ENCODE measurements at places on chromosomes 3 and 15.

GRCh38 chr3:186383026-186383993 lies 21.3 kb upstream of the DGKG start:
- no peak for DNase-seq

DNA sequence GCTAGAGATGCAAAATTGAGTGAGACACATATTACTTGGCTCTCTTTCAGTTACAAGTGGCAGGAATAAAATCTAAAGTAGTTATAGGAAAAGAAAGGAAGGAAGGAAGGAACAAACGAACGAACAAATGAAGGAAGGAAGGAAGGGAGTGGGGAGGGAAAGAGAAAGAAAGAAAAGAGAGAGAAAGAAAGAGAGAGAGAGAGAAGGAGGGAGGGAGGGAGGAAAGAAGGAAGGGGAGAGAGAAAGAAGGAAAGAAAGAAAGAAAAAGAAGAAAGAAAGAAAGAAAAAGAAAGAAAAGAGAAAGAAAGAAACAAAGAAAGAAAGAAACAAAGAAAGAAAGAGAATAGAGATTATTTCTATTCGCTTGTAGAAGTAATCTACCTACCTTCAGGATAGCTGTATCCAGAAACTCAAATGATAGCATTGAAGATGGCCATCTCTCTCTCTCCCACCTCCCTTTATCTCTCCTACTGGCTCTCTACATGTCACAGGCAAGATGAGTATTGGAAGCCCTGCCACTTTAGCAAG lies 229.7 kb upstream of the TLE3 start:
- no peak for DNase-seq

- peak; percentile 37 for DNase-seq
Observed at GRCh38 chr15:72117486-72118016, 399 bp downstream of the MYO9A start.

GRCh38 chr15:46312133-46312740 lies 677.4 kb downstream of the SQOR start:
- peak; percentile 14 for DNase-seq

DNA sequence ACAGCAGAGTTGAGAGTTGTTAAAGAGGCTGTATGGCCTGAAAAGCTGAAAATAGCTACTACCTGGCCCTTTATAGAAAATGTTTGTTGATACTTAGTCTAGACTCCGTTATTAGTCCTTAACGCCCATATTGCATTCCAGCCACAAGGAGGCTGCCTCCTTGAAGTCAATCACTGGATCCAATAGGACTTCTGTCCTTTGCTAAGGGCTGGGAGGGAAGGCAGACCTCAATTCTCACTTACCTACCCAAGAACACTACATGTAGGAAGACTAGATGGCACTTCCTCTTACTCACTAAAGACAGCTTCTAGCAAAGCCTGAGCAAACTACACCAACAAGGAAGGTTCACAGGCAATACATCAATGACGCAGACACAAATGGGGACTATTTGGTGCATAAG lies 139.5 kb upstream of the HACD2 start:
- DNase-seq = no peak

DNA sequence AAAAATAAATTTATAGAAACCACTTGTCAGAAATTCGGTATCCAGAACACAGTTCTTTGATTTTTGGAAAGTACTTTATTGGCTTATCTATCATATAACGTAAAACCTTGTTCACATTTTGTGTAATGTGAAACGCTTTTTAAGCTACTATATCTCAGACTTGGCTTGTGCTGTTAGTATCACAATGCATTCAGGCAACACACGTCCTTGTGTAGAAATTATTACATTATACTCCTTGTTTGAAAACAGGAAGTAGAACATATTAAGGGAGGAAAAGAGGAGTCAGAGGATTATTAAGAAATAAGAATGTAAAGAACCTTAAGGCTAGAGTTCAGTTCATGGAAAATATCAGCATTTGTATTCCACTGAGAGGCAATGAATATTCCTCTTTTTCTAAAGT lies 1.6 kb downstream of the DNAJC13 start:
- DNase-seq = no peak

- DNase-seq = no peak
Observed at GRCh38 chr15:48888191-48888590, 10.3 kb downstream of the EID1 start.

GRCh38 chr15:51814606-51815005 lies 14.8 kb upstream of the TMOD3 start:
- no peak for DNase-seq

GRCh38 chr3:16119887-16120286 lies 54.6 kb upstream of the GALNT15 start:
- DNase-seq = no peak

DNA sequence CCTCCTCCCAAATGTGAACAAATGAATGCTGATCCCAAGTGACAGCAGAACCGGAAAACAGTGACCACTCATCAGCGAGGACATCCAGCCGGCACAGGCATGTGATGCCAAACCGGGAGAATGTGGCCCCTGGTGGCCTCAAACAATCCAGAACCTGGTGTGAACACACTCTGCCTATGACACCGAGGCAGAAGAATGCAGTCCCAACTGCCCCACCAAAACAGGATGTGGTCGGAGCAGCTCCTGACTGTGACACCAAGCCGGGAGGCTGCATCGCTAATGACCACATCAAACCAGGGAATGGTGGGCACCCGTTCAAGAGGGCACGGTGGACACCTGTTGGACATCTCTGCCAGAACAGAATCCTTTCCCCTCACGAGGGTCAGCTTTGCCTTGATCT lies 15.4 kb downstream of the SCN5A start:
- no peak for DNase-seq

- peak; percentile 43 for DNase-seq
Observed at GRCh38 chr3:46947981-46948791, 28.4 kb downstream of the CCDC12 start.

GRCh38 chr3:46316206-46316605 lies 37.7 kb upstream of the CCR2 start:
- DNase-seq = no peak

DNA sequence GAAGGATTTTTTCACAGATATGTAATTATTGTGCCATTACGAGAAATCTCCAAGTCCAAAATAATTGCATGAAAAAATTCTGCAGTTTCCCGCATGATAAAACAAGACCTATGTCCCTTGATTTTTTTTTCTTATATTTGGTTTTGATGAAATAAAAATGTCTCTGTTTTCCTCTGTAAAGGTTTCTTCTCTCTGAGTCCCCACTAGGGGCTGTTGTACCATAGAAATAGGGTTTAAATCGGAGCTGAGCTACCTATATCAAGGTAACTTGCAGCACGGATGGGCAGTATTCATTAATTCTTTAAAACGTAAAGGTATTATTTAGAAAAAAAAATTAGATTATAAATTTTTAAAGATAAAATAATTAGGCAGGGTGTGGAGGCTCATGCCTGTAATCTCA lies 66.6 kb upstream of the IGF1R start:
- no peak for DNase-seq

- DNase-seq = no peak
Observed at GRCh38 chr3:128824132-128824850, 55.1 kb upstream of the ACAD9 start.

GRCh38 chr3:110755345-110755744 lies 316.3 kb upstream of the NECTIN3 start:
- DNase-seq = no peak

- no peak for DNase-seq
Observed at GRCh38 chr15:85934691-85935090, 140.0 kb upstream of the KLHL25 start.

GRCh38 chr3:161273589-161274218 lies 52.6 kb downstream of the NMD3 start:
- no peak for DNase-seq

DNA sequence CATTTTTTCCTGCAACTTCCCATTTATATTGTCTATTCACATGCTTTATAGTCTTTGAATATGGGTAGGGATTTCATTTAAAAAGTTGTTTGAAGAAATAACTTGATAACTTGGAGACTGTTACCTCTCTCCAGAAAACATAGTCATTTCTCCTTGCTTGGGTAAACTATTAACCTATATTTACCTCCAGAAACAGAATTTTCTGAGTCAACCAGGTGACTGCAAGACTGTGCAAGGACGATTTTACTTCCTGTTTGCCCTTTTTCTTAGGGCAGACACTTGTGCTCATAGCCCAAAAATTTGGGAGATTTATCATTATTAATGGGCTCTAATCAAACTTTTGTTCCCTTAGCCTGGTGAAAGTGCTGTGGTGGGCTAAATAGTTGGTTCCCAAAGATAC lies 14.3 kb upstream of the MOBP start:
- no peak for DNase-seq

DNA sequence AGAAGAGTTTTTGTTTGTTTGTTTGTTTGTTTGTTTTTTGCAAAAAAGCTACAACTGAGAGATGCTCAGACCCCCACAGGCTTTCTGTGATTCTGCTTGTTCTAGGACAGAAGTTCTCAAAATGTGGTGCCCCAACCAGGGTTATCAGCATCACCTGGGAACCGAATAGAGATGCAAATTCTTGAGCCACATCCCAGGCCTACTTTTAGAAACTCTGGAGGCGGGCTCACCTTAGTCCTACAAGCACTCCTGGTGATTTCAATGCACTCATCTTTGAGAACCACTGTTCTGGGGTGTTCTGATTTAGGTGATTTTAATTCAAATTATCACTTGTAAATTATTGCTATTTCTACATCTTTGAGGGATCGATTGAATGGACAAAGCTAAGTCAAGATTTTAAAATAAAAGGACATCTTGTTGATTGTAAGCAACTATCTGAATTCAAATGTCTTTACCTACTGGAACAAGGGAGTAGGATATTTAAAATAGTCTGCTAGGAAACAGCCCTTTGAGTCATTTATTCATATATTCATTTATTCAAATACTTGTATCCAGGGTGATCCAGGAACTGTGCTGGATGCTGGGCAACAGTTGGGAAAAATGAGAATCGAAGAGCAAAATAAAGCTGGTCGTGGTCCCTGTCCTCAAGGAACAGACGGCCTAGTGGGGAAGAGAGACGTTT lies 44.7 kb upstream of the CADPS start:
- no peak for DNase-seq

DNA sequence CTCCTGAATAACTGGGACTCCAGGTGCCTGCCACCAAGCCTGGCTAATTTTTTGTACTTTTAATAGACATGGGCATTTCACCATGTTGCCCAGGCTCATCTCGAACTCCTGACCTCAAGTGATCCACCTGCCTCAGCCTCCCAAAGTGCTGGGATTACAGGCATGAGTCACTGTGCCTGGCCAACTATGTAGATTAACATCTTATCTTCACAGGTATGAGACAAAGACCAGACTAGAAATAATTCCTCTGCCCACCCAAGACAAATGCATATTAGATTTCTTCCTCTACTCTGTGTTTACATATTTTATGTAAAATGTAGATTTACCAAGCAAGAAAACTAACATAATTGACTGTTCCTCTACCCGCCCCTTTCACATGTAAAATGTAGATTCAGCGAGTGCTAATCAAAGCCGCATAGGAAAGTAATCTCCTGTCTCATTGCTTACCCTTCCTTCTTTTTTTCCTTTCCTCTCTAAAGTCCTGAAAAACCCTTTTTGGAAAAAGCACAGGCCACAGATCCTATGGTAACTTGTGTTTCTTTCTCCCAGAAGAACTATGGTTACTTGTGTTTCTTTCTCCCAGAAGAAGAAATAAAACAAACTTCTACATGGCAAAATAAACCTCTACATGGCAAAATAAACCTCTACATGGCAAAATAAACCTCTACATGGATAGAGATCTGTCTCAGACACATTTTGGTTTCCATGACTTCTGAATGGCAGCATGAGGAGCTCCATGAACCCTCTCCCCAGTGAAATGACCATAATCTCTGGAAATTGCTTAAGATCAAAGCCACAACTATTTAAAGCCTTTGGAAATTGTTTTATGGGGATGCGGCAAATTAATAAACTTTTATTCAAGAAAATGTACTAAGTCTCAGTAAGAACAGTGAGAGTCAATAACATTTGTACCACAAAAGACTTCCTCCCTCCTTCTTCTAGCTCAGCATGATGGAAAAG lies 9.1 kb upstream of the ABHD2 start:
- DNase-seq = no peak

DNA sequence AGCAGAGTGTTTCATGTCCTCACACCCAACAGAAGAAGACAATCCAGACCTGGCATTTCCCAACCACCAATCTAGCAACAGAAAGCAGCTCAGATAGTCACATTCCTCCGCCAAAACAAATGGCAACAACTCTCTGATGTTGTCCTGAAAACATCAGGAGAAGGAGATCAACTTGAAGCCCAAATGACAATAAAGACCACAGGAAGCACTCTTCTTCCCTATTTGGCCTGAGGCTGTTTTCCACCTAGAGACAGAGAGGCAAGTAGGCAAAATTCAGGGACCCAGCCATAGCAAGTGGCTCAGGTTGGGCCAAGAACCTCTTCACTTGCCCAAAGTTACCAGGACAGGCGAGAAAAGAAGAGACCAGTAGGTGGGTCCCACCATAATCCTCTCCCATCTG lies 35.0 kb downstream of the ZNF148 start:
- no peak for DNase-seq

- no peak for DNase-seq
Observed at GRCh38 chr3:39038165-39038564, 13.6 kb downstream of the SCN11A start.

DNA sequence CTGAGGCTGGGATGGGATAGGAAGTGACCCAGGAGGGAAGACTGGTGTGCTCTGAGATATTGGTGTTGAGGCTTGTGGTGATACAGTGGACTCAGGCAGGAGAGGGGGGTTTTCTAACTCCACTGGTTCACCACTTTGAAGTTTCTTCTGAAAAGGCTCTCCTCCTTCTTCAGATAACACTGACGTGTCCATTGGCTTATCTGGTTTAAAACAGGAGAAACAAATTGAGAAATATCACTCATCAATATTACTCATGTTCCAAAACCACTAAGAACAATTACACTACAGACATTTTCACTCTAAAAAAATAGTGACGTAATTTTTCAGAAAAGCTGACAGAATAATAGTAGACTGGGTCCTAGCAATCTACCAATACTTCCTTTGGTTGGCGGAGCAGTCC lies 23.1 kb downstream of the TP53BP1 start:
- no peak for DNase-seq

GRCh38 chr3:82137861-82138260 lies 376.4 kb upstream of the GBE1 start:
- no peak for DNase-seq

DNA sequence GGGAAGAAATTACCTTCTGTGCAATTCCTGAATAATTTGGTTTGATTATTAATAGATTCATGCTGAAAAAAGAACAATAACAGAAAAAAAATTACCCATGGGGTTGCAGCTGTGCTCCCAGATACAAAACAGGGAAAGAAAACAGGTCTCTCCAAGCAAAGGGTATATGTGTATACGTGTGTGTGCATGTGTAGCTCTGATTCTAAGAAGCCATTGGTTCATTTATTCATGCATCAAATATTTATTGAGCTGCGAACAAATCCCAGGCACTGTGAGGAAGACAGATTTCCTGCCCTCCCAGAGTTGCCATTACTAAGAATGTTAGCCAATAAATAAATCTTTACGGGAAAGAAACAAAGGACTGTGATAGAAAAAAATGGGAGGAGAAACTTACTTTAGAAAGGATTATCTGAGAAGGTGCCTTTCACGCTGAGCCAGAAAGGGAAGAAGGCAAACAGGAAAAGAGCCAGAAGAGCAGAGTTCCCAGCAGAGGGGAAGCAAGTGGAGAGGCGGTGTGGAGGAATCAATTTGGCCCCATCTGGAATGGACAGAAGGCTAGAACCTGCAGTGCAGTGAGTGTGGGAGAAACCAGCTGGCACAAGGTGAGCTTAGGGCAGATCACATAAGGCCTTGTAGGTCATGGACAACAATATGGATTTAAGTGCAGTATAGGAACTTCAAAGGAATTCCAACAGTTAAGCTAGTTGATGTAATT lies 20.7 kb downstream of the CHL1 start:
- no peak for DNase-seq
